ENCODE measurements at places on chromosomes 7 and 10.

- DNase-seq, result no peak
Observed at GRCh38 chr10:11205030-11205772, 187.5 kb downstream of the CELF2 start.

GRCh38 chr10:74842301-74842954, 16.0 kb downstream of the KAT6B start:
- DNase-seq, result no peak

- DNase-seq, result no peak
Observed at GRCh38 chr10:22369434-22370072, 24.3 kb downstream of the SPAG6 start.

- DNase-seq, result no peak
Observed at GRCh38 chr7:44378744-44379143, 53.4 kb upstream of the CAMK2B start.

GRCh38 chr7:85508642-85509410, 322.0 kb upstream of the SEMA3D start:
- DNase-seq, result no peak
